Right lobe of liver (tissue), 6 donors: ENCODE measurements at places on chromosomes 5 and 9. TPM values are rescaled to one million over a fixed set of nuclear protein-coding genes. Genes with fewer than 3 reads are reported as not detected.

- H3K4me3 ChIP-seq: no peak overlapping the region
- H3K36me3 ChIP-seq: peaks cover 45% of the 10 kb centered on the region
- no peaks in the 10 kb centered on the region for H3K27me3 ChIP-seq
- DNase-seq: no peak
Measured at GRCh38 chr9:89330513-89330912, 12.2 kb downstream of the SECISBP2 start.

DNA sequence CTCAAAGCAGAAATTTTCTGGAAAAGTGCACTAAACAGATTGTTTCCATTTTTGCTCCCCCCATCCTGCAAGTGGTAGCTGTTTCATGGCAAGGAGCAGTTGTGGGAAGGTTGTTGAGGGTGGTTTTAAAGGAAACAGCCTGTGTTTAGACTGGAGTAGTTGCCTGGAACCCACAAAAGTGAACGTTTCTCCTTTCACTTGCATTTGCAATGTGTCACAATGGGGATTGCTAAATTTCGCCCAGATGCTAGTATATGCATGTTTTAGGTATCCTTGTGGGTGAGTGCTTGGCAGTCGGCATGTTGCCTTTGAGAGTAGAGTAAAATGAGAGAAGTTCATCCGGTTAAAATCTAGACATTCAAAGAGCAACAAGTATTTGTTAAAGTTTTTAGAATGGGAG lies 1099.9 kb upstream of the DMAC1 start:
- H3K27me3 ChIP-seq: no peaks in the 10 kb centered on the region
- H3K36me3 ChIP-seq: no peaks in the 10 kb centered on the region
- no peak for DNase-seq
- H3K4me3 ChIP-seq: no peak overlapping the region
- no peak overlapping the region for H3K27ac ChIP-seq

GRCh38 chr9:81394881-81395675 lies 294.3 kb downstream of the TLE1 start:
- H3K4me3 ChIP-seq: no peak overlapping the region
- no peak for DNase-seq
- H3K4me1 ChIP-seq: peaks cover 21% of the 10 kb centered on the region
- no peaks in the 10 kb centered on the region for H3K27me3 ChIP-seq
- H3K27ac ChIP-seq: peak overlapping the region; percentile 54

DNA sequence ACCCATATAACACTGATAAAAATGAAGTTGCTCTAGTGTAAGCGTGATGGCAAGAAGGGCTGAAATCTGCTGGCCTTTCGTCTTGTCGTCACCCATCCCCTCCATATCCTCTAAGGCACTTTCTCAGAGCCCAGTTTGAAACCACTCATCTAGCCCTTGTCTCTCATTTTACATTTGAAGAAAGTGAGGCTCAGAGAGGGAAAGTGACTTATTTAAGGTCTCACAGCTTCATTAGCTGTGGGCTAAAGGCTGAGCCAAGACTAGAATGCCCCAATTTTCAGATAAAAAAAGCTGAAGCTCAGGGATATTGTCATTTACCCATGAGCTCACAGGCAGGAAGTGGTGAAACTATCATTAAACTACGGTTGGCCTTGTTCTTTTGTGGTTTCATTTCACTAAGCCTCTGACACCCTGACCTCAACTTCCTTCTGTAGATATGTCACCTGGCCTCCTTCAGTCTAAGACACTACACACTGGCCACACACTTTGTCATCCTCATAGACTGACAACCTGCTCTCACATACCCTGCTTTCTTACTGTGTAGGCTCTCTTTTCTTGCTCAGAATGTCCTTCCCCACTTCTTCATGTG lies 176.7 kb upstream of the DMAC1 start:
- H3K27ac ChIP-seq: no peak overlapping the region
- no peak overlapping the region for H3K4me3 ChIP-seq
- no peaks in the 10 kb centered on the region for H3K4me1 ChIP-seq
- DNase-seq: no peak
- H3K36me3 ChIP-seq: no peaks in the 10 kb centered on the region

DNA sequence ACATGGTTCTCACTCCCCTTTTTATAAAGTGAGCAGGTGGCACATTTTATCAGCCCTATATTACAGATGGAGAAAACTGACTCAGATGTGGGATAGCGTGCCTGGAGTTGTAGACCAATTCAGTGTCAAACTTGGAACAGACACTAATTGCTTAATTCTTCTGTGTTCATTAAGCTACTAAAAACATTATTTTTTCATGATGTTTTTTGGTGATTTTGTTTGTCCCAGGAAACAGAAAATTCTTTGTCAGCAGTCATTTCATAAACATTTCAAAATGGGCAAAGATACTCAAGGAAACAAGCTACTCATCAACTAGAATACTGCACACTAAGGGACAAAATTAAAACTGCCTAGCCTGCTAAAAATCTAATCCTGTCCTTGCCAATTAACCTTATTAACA lies 2.2 kb downstream of the ABHD17B start:
- no peak overlapping the region for H3K27ac ChIP-seq
- no peaks in the 10 kb centered on the region for H3K27me3 ChIP-seq
- no peak for DNase-seq

Gene FAM163B
- total RNA-seq: 5.8 TPM

Gene SLC36A3
- total RNA-seq: not detected

Gene LEAP2
- total RNA-seq: 120 TPM

DNA sequence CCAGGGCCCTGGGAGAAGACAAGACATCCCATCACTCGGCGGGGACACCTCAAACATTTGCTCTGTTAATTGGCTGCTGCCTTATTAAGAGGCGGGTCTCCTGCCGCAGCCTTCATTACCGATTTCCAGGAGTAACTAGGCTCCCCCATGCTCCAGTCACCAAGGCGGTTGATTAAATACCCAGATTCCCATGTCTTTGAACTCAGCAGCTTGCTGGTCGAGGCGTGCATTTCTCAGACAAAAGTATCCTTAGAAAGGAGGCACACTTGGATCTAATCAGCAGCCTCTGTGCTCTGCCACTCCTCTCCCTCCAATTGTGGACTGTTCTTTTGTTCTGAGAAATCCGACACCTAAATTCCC lies 228.8 kb downstream of the FSTL4 start:
- no peak overlapping the region for H3K4me3 ChIP-seq
- H3K36me3 ChIP-seq: no peaks in the 10 kb centered on the region
- H3K4me1 ChIP-seq: no peaks in the 10 kb centered on the region
- H3K27ac ChIP-seq: no peak overlapping the region

Gene SPATA6L
- 18.8 TPM for total RNA-seq

- H3K27ac ChIP-seq: no peak overlapping the region
- H3K36me3 ChIP-seq: no peaks in the 10 kb centered on the region
- no peaks in the 10 kb centered on the region for H3K27me3 ChIP-seq
- H3K4me1 ChIP-seq: peaks cover 10% of the 10 kb centered on the region
- H3K4me3 ChIP-seq: no peak overlapping the region
Measured at GRCh38 chr9:123505496-123505895, 149.5 kb downstream of the CRB2 start.

DNA sequence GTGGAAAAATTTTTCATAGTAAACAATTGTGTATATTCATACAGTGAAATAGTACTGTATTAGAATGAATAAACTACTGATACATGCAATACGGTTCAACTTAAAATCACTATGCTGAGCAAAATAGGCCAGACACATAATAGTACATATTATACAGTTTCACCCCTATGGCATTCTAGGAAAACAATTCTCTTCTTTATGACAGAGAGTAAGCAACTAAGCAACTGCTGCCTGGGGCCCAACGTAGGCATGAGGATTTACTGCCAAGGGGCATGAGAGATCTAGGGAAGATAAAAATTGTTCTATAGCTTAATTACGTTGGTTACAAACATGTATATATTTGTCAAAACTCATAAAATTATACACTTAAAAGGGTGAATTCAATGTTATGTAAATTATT lies 180.2 kb downstream of the DRD1 start:
- no peak for DNase-seq
- H3K4me1 ChIP-seq: no peaks in the 10 kb centered on the region
- H3K27ac ChIP-seq: no peak overlapping the region
- H3K36me3 ChIP-seq: no peaks in the 10 kb centered on the region

DNA sequence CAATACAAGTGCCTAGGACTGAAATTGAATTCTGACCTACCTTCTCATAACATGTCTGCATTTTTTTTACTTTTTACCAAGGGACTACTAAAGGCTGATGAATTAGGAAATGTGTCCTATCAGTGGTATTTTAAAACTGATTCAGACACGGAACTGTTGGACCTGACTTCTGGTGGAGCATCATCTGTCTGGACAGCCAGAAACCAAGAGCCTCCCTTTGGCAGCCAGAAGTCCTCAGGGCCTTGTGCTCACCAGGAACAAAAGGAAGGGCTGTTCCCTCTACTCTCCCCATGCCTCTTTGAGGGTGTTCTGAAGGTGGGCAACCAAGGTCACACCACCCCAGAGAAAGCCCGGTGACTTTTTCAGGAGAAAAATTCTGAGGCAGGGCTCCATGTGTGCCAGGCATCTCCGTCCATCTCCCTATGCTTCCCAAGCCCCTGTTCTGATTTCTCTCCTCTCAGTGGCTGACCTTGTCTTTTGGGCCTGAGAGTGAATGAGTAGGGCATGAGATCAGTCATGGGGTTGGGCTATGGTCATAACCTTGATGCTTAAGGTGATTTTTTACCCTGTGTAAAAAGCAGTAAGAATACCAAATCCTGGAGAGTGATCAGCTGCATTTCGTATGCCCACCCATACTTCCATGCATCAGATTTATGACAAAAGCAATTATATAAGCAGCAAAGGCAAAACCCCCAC lies 143.7 kb downstream of the SCAMP1 start:
- H3K36me3 ChIP-seq: no peaks in the 10 kb centered on the region
- DNase-seq: no peak
- H3K4me3 ChIP-seq: no peak overlapping the region
- no peaks in the 10 kb centered on the region for H3K27me3 ChIP-seq
- H3K4me1 ChIP-seq: no peaks in the 10 kb centered on the region

Gene GRXCR2
- total RNA-seq: not detected

DNA sequence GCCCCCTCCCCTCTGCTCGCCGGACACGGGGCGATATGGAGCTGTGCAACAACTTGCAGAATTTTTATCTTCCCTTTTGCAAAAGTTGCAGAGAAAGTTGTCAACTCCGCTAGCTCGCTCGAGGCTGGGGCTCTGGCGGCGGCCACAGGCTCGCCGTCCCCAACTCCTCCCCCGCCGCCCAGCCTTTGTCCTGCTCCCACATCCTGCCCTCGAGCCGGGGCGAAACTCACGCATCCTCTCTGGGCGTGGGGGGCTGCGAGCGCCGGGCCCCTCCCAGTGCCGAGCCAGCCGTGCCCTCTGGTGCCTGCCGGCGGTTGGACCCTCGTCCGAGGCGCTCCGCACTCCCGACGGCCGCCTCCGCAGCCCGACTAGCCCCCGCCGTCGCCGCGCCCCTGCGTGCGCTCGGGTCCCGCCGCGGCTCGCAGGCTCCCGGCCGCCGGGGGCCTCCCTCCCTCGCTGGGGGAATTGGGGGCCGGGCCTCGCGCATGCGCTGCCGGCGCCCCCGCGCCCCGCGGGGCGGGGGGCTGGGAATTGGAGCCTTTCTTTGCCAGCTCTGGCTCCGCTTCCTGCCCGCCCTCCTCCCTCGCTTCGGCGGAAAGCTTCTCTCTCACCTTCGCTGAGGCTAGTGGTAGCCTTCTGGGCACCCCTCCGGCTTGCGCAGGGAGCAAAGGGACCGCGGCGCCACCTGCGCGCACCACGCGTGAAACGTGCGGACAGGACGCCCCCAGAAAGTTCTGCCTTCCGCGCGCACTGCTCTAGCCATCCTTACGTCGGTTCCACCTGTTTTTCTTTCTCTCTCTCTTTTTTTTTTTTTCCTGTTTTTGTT lies at the start of gene CCNJL:
Gene CCNJL (minus strand): TSS at position 431 of the 826 bp plus-strand sequence. CDS start 641 bp downstream, outside the sequence.
- DNase-seq: peak; percentile 59
- no peak within 1 kb of the TSS for H3K27ac ChIP-seq
- peak within 1 kb of the TSS; percentile 38 for H3K4me3 ChIP-seq
- peaks cover 9% of the 10 kb centered on the region for H3K27me3 ChIP-seq
- no peaks in the 10 kb centered on the region for H3K36me3 ChIP-seq
- H3K4me1 ChIP-seq: no peaks in the 10 kb centered on the region

Gene PCDHAC1
- 0.37 TPM for total RNA-seq

Gene PCDHA5
- total RNA-seq: 0.06 TPM

Gene CATSPER3
- 0.81 TPM for total RNA-seq

Gene AMACR
- total RNA-seq: 45.4 TPM

Gene ANXA2R
- 0.39 TPM for total RNA-seq

Gene CAVIN4
- 0.12 TPM for total RNA-seq

- no peak overlapping the region for H3K4me3 ChIP-seq
- H3K27me3 ChIP-seq: no peaks in the 10 kb centered on the region
Measured at GRCh38 chr9:114307899-114308267, 15.0 kb upstream of the ORM1 start.

Gene TSLP
- 0.74 TPM for total RNA-seq

- no peaks in the 10 kb centered on the region for H3K27me3 ChIP-seq
- no peaks in the 10 kb centered on the region for H3K36me3 ChIP-seq
- no peak overlapping the region for H3K4me3 ChIP-seq
Measured at GRCh38 chr5:121288781-121289180, 562.9 kb upstream of the FTMT start.

Gene ACOT12
- 67.5 TPM for total RNA-seq

GRCh38 chr5:175576096-175576495 lies 81.8 kb upstream of the HRH2 start:
- no peak overlapping the region for H3K4me3 ChIP-seq
- no peaks in the 10 kb centered on the region for H3K27me3 ChIP-seq
- H3K27ac ChIP-seq: no peak overlapping the region
- no peaks in the 10 kb centered on the region for H3K36me3 ChIP-seq
- DNase-seq: no peak

GRCh38 chr5:93603793-93604643 lies 21.0 kb downstream of the NR2F1 start:
- H3K4me1 ChIP-seq: no peaks in the 10 kb centered on the region
- no peaks in the 10 kb centered on the region for H3K36me3 ChIP-seq
- peaks cover 7% of the 10 kb centered on the region for H3K27me3 ChIP-seq
- no peak overlapping the region for H3K4me3 ChIP-seq
- no peak overlapping the region for H3K27ac ChIP-seq

DNA sequence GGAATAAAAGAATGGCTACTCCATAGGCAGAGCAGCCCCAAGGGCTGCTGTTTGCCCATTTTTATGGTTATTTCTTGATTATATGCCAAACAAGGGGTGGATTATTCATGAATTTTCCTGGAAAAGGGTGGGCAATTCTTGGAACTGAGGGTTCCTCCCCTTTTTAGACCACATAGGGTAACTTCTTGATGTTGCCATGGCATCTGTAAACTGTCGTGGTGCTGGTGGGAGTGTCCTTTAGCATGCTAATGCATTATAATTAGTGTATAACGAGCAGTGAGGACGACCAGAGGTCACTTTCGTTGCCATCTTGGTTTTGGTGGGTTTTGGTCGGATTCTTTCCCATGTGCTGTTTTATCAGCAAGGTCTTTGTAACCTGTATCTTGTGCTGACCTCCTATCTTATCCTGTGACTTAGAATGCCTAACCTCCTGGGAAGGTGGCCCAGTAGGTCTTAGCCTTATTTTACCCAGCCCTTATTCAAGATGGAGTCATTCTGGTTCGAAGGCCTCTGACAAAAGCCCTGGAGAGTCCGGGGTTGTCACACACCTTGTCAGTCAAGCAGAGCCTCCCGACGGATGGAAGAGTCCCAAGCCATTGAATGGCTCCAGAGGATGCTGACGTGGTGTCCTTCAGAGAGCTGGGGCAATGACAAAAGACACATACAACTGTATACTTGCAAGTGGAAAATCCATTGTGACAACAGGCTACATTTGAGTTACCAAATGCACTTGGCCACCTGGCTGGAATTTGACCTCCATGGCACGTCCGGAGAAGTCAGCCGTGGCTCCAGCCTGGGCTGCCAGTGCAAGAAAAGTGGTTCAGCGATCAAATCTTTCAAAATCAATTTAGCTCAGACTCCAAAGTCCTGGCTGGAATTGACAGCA lies 67.1 kb upstream of the CLINT1 start:
- H3K4me1 ChIP-seq: no peaks in the 10 kb centered on the region
- DNase-seq: peak; percentile 77
- no peaks in the 10 kb centered on the region for H3K27me3 ChIP-seq
- H3K27ac ChIP-seq: no peak overlapping the region
- H3K36me3 ChIP-seq: no peaks in the 10 kb centered on the region
- no peak overlapping the region for H3K4me3 ChIP-seq
